Psoas muscle (tissue), 8 donors: ENCODE measurements at places on chromosomes 16 and 17.

- DNase-seq, result no peak
These were observed 10.4 kb downstream of the BEAN1 start for GRCh38 chr16:66437391-66437945.

- no peak for DNase-seq
These were observed 578 bp downstream of the PGAP6 start for GRCh38 chr16:381012-381788.

- no peak for DNase-seq
These were observed 13.8 kb downstream of the ITGB3 start for GRCh38 chr17:47267354-47267828.

GRCh38 chr17:76271669-76272540 lies 6.8 kb downstream of the UBALD2 start:
- peak; percentile 34 for DNase-seq

DNA sequence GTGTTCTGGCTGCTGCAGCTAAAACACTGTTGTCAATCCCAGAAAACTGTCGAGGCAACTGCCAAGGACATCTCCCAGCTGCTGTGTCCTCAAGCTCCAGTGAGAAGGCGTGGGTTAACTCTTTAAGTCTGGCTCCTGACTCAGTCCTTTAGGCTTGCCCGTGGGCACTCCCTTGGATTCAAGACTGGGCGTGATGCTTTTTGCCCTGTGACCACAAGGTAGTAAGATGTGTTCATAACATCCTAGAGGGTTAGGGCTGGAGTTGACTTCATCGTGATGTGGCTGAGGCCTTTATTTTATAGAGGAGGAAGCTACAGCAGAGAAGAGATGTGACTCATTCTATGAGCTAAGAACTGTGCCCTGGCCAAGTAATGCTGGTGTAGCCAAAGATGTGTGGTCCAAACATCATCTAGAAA lies 50.9 kb upstream of the TEKT3 start:
- DNase-seq, result no peak

GRCh38 chr16:20849589-20850390 lies 43.5 kb downstream of the REXO5 start:
- DNase-seq, result peak; percentile 82

- no peak for DNase-seq
These were observed 56.6 kb downstream of the WSCD1 start for GRCh38 chr17:6126768-6127167.

GRCh38 chr17:35731917-35732805 lies 722 bp downstream of the RASL10B start:
- no peak for DNase-seq

DNA sequence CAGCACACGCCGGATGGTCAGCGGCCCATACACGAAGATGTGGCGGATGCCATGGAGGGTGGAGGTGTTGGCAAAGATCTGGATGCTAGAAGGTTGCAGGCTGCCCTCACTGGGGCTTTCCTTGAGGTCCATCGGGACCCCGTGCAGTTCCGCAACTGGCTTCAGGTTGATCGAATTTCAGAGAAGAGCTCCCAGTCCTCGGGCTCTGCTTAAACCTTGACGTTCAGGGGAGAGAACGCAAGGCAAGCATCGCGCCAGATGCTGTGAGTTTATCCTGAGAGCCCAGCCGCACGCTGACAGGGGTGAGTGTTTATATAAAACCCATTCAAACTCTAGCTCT lies 98.7 kb upstream of the CCL2 start:
- no peak for DNase-seq

- peak; percentile 67 for DNase-seq
These were observed 36.1 kb downstream of the HIC1 start for GRCh38 chr17:2090804-2091534.

DNA sequence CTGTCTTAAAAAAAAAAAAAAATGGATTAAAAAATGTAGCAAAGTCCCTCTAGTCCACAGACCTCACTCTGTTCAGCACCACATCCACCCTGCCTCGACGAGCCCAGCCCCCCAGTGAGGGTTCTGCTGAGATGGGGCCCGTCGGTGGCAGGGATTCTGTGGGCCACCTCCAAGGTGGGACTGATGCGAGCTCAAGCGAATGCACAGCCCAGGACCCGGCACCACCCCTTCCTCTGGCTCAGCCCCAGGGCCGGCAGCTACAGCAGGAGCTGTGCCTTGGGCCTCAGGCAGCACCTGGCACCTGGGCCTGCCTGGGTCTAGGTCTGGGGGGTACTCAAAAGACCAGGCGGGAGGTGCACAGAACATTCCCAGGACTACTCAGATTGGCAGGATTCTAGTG lies 59.5 kb downstream of the ZNF778 start:
- no peak for DNase-seq

- no peak for DNase-seq
These were observed 37.1 kb downstream of the YWHAE start for GRCh38 chr17:1362964-1363363.

DNA sequence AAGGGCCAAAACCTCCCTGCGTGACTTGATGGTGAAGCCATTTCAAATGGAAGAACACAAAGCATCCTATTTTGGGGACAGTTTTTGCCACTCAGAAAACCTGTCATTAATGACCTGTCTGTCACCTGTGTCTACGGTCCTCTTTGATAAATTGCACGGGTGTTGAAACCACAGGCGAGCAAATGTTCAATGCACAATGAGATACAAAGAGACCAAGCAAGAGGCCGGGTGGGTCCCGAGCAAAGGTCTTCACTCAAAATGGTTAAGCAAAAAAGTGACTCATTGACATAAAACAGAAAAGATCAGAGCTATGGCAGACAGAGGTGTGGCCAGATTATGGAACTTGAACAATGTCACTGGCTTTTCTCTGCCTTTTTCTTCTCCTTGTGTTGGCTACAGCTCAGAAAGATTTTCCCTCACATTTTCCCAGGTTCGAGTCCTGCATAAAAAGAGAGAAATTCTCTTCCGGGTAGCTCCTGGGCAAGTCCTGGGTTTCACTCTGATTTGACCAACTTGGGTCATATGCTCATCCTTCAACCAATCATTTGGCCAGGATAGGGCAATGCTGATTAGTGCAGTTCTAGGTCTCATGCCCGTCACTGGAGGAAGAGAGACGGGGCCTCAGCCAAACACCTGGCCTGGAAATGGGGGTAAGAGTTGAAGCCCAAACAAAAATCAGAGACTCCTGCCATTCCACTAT lies 92.2 kb downstream of the CMC2 start:
- no peak for DNase-seq

- DNase-seq, result no peak
These were observed 460 bp upstream of the HSBP1 start for GRCh38 chr16:83807327-83807709.

GRCh38 chr17:60231234-60231633 lies 81.5 kb downstream of the CA4 start:
- no peak for DNase-seq

DNA sequence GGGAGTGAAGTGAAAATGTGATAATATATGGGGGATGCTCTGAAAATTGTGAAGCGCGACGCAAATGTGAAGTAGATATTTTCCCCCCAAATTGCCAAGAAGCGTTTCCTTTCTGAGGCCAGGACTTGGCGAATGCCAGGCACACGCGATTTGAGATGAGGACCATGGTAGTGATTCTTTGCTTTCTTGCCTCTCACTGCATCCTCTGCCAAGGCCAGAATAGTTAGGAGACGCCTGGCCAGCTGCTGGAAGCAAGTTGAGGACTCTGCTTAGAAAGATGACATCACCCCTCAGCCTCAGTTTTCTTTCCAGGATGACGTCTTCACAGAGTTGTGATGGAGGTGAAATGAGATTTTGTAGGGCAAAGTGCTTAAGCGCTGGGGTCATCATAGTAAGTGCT lies 25.9 kb downstream of the PIPOX start:
- DNase-seq, result no peak

DNA sequence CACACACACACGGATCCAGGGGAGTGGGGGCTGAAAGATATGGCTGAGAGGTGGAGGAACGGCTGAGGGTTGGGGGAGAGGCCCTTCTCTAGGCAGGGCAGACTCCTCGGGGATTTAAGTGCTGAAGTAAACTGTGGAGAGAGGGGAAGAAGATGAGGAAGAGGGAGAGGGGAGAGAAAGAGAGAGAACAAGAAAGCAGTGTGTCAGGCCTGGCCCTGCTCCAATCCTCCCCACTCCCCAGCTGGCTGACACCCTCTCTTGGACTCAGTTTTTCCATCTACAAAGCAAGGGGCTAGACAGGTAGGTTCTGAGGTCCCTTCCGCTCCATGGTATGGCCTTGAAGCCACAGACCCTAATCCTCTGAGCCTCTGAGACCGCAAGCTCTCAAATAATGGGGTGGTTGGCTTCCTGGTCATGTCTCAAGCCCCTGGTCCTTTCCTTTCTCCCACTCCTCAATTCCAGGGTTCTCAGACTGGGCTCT lies 2.0 kb downstream of the VAMP2 start:
- DNase-seq, result peak; percentile 12

DNA sequence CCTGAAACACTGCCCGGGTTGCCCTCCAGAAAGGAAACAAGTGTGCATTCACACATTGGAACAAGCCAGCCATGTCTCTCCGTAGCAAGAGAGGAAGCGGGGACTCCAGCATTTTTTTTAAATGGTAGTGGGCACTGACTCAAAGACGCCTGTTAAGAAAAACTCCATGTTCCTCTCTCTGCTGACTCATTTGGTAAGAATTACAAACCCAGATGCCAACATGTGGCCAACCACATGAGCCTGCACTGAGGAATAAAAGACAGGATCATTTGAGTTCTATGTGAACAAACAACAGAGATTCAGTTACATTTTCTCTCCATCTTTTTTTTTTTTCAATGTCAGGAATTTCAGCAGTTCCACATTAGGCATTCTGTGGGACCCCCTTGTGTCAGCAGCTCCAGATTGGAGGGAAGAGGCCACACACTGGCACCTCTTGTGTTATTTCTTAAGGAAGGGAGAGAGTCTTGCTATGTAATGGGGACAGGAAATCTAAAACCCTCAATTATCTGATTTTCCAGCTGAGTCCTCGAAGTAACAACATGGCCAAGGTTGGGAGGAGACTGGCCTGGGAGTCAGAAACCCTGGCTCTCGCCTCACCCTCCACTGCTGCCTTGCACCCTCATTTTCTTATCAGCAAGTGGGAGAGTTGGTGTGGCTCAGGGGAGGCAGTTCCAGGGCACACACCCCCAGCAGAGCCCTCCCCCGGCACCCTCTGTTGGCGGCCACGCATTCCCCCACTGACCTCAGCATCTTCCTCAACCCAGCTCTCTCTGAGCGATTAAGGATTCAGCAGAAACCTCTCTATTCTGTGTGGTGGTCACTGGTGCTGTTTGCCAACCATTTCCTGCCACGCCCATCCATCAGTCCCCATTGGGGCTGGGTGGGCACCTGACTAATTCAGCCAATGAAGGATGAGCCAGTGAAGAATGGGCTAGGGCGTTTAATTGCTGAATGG lies 173.0 kb downstream of the FOXL1 start:
- no peak for DNase-seq

- DNase-seq, result no peak
These were observed 325.3 kb downstream of the UTP18 start for GRCh38 chr17:51585514-51586104.

- DNase-seq, result no peak
These were observed 9.6 kb downstream of the MARVELD3 start for GRCh38 chr16:71635632-71636031.

DNA sequence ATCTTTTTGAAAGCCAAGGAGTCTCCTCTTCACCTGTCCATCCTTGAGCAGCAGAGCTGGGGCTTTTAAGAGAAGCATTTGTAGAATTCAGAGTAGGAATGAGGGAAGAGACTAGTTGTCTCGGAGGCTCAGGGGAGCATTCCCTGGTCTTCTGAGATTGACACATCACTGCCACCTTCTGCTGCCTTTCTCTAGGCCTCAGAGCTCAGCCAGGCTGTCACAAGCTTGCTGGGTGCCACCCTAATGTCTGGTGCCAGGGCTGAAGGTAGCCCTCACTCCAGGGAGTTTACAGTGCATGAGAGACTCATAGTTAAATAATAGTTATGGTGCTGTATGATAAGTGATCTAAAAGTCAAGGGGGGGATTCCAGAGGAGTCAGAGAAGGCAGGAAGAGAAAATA lies 39.7 kb downstream of the B9D1 start:
- no peak for DNase-seq

- DNase-seq, result no peak
These were observed 17.4 kb downstream of the IST1 start for GRCh38 chr16:71912534-71913275.

- DNase-seq, result no peak
These were observed 181.4 kb upstream of the WSCD1 start for GRCh38 chr17:5888811-5889210.

- no peak for DNase-seq
These were observed 6.0 kb downstream of the TEKT5 start for GRCh38 chr16:10688726-10689125.

GRCh38 chr16:26295625-26296304 lies 604.0 kb downstream of the HS3ST4 start:
- DNase-seq, result no peak

DNA sequence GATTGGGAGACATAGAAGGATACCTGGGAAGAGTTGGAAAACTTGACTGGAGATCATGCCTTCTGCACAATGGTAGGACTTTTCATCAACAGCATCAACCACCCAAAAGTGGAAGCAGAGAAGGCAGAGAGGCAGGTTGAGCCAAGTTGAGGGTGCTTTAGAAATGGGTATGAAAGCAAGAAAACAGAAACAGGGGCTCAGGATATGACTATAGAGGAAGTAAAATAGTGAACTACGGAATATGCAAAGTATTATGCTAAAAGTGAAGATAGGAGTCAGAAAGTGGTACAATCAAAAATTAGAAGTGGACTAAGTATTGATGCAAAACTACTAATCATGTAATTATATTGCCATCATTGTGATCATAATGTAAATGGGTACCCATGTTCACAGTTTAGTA lies 16.1 kb upstream of the ARHGAP44 start:
- no peak for DNase-seq

DNA sequence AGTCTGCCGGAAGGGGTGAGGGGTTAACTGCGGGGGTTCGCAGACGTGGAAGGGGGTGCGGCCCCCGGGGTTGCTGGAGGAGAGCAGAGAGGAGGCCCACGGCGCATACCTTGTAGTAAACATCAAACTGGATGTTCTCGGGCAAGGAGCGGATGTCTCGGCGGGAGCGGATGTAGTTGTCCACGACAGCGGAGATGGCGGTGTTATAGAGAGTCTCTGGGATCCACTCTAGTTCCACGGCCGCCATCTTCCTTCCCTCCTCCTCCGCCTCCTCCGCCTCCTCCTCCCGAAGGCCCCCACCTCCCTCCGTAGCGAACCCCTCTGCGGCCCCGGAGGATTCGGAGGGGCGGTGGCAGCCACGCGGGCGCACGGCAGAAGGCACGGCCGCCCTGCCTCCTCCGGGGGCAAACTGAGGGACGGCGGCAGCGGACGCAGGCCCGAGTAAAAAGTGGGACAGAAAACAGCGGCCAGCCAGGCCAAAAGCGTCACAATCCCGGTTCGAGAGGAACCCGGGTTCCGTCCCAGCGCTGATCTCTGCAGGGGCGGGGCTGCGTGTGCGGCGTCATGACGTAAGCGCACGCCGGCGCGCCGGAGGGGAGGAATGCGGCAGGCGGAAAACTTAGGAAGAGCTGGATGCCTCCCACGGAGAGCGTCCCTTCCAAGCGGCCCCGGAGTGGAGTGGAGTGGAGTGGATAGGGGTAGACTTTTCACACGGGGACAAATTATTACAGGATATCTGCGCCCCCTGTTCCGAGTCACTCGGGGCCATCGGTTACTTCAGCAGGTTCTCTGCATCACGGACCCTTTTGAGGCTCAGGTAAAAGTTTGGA lies at the start of gene APPBP2:
TSS of gene APPBP2 (minus strand) at position 558 of the 830 bp plus-strand sequence. CDS start at position 247, 311 bp downstream.
- DNase-seq, result peak; percentile 87
